ENCODE measurements at places on chromosomes 7 and 10. TPM values are rescaled to one million over a fixed set of nuclear protein-coding genes. Genes with fewer than 3 reads are reported as not detected.

- no peak for DNase-seq
Measured at GRCh38 chr10:37703114-37703513, 154.3 kb downstream of the ZNF248 start.

DNA sequence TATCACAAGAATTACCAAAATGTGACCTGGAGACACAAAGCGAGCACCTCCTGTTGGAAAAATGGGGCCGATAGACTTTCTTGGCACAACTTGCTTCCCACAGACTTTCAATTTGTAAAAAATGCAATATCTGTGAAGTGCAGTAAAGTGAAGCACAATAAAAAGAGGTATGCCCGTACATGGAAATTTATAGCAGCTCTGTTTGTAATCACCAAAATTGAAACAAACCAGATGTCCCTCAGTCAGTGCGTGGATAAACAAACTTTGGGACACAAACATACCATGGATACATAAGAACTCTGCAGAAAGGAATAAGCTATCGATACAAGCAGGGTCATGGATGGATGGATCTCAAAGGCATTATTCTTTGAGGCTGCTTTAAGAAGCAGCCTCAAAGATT is 33.6 kb downstream of the ARID5B start:
- DNase-seq: no peak

DNA sequence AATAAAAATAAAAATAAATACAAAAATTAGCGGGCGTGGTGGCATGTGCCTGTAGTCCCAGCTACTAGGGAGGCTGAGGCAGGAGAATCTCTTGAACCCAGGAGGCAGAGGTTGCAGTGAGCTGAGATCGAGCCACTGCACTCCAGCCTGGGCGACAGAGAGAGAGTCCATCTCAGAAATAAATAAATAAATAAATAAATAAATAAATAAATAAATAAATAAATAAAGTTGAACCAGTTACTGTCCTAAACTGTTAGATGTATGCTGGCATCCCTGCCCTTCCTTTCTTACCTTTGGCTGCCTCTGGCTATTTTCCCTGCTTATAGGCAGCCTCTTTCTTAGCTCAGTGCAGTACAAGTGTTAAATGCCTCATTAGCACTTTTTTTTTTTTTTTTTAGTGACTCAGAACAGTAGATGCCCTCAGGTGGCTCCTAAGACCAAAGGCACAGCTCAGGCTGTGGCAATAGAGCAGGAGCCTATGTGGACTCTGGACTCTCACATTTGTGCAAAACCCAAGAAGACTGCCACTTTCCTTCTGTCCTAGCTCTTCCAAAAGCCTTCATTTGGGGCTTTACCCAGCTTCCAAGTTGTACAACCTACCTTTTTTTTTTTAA is 30.6 kb upstream of the CABCOCO1 start:
- no peak for DNase-seq

GCK gene
- total RNA-seq: 0.22 TPM

GTPBP10 gene
- total RNA-seq: 21.2 TPM

MACROH2A2 gene
- total RNA-seq: 10.4 TPM

MKI67 gene
- total RNA-seq: 10.8 TPM
